ENCODE measurements at places on chromosomes 2 and 18.
A peak's percentile ranks its signal among the peaks of the same experiment; 100 is the strongest.

DNA sequence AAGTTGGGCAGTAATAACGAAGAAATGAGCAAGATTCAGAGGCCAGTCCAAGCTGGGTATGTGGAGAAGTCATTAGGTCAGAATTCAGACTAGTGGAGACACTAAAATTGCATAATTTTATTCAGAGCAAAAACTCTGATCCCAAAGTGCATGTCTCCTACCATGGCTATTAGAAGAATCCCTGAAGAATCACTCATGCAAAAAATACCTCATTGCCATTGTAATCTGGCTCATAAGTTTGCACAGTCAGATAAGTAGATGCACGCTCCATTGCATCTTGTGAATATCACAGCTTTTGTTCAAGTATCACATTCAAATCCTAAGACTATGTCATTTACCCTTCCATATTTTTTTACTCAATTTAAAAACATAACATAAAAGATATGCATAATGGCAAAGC, 692.2 kb upstream of the KLHL29 start:
- DNase-seq, result no peak

DNA sequence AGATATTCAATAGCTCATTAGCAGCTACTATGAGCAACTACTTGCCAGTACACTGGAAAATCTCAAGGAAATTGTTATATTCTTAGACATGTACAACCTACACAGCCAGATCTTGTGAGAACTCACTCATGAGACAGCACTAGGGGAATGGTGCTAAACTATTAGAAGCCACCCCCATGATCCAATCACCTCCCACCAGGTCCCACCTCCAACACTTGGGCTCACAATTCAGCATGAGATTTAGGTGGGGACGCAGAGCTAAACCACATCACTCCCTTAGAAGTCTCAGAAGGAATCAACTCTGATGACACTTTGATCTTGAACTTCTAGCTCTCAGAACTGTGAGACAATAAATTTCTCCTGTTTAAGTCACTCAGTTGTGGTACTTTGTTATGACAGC, 418.3 kb upstream of the SPHKAP start:
- no peak for DNase-seq

- DNase-seq, result no peak
These were observed 30.0 kb upstream of the SCRN3 start for GRCh38 chr2:174365571-174365970.

GRCh38 chr2:69196327-69197117, 183.5 kb downstream of the ANTXR1 start:
- DNase-seq, result peak; percentile 38

DNA sequence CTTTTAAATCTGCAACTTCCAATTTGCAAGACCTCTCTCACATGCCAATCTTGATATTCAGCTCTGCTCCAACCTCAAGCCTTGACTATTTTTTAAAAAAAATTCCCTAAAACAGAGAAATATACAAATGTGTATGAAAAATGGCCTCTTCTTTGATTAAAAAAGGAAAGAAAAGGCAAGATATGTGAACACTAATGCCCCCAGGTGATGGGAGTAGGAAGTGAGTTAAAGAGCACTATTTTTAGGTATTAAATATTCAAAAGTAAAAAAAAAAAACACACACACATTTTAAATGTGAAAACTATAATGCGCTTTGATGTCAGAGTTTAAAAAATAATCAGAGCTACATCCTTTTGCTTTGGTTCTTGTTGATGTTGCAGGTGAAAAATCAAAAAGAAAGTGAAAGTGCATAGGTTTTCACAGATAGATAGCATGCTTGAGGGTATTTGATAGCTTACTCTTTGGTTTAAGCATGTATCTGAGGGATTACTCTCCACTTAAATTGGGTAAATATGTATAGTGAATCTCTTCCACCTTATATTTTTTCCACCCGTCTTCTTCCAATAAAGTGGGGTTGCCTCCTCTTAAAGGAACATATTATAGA, 406.0 kb upstream of the POU3F3 start:
- DNase-seq, result no peak

DNA sequence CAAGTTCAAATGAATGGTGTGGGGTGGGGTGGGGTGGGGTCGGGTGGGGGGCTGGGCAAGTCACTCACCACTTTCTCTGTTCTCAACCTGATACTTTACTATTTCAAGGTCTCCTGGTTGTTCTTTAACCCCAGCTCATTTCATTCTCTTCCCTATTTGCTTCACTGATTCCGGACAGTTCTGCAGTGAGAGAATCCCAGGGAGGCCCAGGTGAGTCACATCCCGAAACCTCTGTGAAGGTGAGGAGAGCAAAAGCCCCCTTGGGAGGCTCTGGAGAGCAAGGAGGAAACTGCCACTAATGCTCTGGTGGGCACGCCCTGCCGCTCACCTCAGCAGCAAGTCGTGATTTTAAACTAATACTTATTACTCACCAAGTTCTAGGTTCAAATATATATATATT, 8.9 kb downstream of the EDAR start:
- DNase-seq, result no peak

GRCh38 chr2:64349131-64349530, 104.8 kb upstream of the LGALSL start:
- no peak for DNase-seq

DNA sequence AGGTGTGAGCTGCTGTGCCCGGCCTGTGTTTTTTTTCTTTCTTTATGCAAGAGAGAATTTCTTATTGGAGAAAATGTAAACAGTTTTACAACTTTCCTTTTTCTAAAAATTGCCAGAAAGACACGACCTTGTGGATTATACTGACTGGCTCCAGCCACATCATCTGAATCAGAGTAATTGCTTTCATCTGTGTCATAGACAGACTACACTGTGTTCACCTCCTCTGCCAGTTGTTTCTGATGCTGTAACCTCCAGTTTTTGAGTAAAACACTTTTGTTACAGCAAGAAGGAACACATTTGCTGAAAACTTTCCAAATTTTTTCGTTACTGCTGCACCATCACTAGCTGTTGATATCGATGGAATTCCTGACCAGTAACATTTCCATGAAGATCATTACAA, 43.9 kb upstream of the PLEKHM3 start:
- no peak for DNase-seq

GRCh38 chr2:60510713-60511112, 42.7 kb downstream of the BCL11A start:
- no peak for DNase-seq

- no peak for DNase-seq
These were observed 18.4 kb downstream of the TMEM247 start for GRCh38 chr2:46497766-46498165.

DNA sequence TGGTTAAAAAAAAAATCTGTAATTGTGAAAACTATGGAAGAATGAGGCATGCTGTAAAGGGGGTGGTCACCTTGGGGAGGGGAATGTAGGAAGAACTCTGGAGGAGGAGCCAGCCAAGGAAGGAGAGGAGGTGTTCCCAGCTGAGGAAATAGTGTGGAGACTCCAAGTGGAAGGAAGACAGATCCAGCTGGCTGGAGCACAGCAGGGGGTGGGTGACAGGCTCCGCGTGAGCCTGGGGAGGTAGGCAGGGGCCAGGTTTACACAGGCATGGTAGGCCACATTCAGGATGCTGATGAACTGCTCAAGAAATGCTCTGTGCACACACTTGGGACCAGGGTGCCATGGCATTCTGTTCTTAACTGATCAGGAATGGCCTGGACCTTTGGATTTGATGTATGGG, 16.8 kb downstream of the AFF3 start:
- DNase-seq, result no peak

DNA sequence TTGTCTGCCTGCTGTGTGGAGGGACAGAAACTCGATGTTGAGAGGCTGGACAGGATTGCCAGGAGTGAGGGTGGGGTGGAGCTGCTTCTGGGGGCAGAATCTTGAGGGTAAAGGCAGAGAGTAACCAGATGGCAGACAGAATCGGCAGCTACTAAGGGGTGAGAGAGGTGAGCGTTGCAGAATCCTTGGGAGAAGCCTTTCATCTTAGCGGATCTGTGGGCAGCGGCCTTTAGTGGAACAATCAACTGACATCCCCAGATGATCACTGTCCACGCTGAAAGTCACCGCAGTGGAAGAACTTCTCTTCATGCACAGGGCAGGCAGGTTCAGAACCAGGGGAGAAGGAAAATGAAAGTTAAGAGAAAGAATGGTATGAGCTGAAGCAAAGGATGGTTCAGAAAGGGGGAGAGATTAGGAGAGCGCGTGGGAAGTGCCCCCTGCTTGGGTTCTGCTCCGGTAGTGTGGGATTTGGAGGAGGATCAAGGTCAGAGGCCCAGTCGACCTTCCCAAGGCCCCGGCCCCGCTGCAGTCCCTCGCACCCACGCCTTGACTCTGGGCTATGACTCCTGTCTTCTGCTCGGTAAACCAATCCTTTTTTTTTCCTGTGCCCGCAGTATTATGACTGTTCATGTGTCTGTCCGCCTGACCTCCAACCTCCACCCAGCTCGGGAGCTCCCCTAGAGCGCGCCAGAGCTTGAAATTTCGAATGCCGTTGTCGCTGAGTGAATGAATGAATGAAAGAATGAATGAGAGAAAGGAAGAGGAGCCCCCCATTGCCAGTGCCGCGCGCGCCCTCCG, 584 bp downstream of the BOLA3 start:
- DNase-seq, result peak; percentile 32

- no peak for DNase-seq
These were observed 319 bp upstream of the EN1 start for GRCh38 chr2:118847762-118848172.

DNA sequence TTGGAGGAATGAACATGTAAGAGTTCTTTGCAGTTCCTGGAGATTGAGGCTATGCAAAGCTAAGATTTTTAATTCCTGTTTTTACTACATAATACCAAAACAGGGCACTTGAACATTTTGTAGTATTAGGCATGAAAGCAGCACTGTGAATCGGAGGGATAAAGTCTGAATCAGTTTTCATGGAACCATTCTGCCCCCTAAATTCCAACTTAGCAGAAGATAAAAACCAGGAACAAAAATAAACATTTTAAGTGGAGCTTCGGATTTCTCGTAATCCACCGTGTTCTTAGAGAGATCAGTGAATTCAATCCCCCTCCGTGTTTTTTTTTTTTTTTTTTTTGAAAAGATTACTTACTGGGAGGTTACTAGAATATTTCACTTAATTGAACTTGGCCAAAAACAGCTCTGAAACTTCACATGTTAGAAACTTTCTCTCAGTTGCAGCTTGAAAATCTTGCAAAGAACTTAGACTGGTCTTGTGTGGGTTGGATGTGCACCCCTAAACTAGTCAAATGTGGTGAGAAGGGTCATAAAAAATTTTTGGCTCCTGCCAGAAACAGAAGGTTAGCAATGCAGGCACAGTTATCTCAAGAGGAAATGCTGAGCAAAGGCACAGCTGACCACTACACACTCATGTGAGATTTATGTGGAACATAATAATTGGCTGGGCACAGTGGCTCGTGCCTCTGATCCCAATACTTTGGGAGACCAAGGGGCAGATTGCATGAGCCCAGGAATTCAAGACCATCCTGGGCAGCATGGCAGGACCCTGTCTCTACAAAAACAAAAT, 145.4 kb upstream of the RNF152 start:
- no peak for DNase-seq

GRCh38 chr18:22489704-22490103, 72.0 kb upstream of the CTAGE1 start:
- DNase-seq, result no peak

GRCh38 chr2:190881598-190882410, 1.2 kb downstream of the GLS start:
- peak; percentile 78 for DNase-seq

GRCh38 chr2:79844011-79844410, 331.2 kb downstream of the CTNNA2 start:
- DNase-seq, result no peak

GRCh38 chr2:139237023-139237422, 456.8 kb upstream of the NXPH2 start:
- no peak for DNase-seq

DNA sequence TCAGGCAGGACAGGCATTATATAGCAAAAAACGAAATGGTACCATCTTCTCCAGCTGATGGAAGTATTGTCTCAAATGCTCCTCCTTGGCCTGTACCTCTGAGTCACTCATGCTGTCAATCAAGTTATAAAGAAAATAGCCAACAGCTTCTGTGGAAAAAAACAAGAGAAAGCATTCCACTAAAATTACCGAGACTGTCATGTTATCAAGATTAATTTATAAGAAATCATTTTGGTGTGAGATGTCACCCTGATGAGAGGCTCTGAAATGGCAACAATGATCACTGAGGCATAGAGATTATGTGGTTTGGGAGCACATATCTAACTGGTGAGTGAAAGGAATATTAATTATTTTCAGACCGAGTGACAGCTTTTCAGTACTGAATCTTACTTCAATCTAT, 47.4 kb downstream of the LRPPRC start:
- peak; percentile 5 for DNase-seq

DNA sequence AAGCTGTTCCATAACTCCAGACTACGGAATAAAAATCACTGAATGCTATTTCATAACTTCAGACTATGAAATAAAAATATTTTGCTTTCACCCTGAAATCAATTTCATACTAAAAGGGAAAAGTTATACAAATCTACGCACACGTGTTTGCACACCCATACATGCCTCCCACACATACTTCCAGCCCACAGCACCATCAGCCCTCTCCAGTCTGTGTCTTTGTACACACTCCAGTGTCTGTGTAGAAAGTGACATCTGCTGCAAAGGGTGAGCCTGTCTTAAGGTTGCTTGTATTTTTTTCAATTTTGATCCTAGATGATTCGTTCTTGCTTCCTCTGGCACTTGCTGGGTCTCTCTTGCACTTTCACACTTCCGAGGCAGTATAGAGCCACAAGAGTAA, 53.6 kb downstream of the VIT start:
- DNase-seq, result no peak

DNA sequence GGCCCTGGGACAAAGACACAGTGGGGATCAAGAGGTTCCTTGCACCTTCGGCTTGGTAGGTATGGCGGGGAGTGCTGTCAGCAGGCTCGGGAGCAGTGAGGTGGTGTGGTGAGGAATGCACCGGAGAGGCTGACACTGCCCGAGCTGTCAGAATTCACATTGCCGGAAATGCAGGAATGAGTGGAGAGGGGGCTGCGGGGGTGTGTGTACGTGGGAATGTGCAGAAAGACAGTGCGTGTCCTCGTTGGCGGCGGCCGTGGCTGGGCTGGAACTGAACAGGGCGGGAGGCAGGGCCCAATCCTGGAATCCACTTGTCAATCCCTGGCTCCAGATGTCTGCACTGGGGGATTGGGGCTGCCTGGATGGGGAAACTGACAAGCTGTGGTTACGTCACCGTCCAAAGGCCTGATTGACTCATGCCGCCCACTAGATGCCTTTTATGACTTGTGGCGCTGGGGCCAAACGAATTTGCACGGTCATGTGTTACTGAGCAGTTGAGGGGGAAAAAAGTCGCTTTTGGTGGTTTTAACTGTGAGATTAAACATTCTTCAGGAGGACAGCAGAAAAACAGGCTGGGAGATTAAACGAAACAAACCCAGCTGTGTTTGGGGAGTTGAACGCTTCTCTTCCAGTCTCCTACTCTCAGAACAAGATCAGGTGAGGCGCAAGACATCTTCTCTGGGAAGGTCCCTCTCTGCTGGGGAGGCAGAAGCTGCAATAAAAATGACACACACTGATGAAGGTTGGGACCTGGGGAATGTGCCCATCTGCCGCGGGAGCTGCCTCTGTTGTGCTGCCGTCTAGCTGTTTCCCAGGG, 189.4 kb upstream of the GLI2 start:
- DNase-seq, result no peak

GRCh38 chr18:36402765-36403396, 105.4 kb downstream of the FHOD3 start:
- DNase-seq, result no peak
